ENCODE measurements at places on chromosomes 2 and 18.

GRCh38 chr18:35141567-35142274, 99.1 kb upstream of the ZNF397 start:
- DNase-seq: no peak

GRCh38 chr2:45782986-45783385, 131.5 kb downstream of the PRKCE start:
- no peak for DNase-seq

GRCh38 chr2:27914041-27914804, 23.7 kb downstream of the BABAM2 start:
- DNase-seq: no peak

DNA sequence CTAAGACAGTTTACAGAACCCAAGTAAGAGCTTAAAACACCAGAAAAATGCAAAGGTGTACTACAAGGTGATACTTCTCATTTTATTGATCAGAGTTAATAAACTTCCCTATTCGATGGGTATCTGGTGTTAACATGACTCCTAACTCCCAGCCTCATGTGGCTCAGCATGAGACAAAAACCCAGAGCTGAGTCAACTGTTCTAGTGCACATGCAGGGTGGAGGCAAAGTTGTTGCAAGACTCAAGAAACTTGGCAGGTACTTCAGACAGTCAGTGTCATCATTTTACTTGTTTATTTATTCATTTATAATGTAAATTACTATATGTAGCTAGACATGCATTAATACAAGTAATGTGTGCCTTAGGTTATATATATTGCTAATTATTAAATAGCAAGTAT, 216.6 kb upstream of the DSEL start:
- no peak for DNase-seq

GRCh38 chr18:10274301-10274700, 180.1 kb upstream of the APCDD1 start:
- no peak for DNase-seq

GRCh38 chr2:109080757-109081156, 48.2 kb upstream of the SH3RF3 start:
- DNase-seq: no peak

GRCh38 chr2:69204654-69205053, 182.4 kb downstream of the GFPT1 start:
- no peak for DNase-seq

- DNase-seq: no peak
These were observed 25.4 kb downstream of the MAP4K4 start for GRCh38 chr2:101722864-101723263.

DNA sequence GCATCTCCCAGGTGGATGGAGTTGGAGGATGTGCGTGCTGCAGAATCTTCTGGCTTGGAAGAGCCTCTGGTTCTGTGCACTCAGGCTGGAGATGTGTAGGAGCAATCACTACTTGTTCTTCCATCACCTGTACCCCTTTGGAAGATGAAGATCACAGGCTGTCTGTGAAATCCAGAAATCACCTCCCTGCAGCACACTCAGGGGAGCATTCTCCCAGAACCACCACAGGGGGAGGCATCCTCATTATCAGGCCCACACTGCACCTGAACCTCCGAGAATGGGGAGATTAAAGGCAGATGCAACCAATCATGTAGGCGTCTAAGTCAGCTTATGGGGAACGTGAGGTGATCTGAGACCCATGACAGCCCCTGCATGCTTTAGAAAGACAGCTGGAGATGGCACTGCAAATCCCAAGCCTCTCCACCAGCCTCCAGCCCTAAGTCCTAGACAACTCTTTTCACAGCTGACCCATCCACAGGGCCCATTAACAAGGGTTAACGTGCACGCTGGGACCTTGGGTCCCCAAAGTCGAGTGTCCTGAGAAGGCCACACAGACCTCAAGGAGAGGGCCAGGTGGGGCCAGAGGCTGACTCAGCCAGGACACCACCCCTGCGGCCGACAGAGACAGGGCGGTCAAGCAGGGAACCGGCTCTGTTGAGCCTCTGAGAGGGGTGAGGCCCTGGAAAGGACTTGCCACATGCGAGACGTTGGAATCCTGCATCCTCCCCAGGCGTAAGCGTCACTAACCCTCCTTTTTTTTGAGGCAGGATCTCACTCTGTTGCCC, 314.9 kb downstream of the EIPR1 start:
- no peak for DNase-seq

GRCh38 chr2:25340181-25340921, 1.4 kb downstream of the DNMT3A start:
- DNase-seq: peak; percentile 28

GRCh38 chr2:188292348-188293239, 920 bp downstream of the GULP1 start:
- no peak for DNase-seq

GRCh38 chr2:99819766-99820165, 322.6 kb downstream of the AFF3 start:
- no peak for DNase-seq

DNA sequence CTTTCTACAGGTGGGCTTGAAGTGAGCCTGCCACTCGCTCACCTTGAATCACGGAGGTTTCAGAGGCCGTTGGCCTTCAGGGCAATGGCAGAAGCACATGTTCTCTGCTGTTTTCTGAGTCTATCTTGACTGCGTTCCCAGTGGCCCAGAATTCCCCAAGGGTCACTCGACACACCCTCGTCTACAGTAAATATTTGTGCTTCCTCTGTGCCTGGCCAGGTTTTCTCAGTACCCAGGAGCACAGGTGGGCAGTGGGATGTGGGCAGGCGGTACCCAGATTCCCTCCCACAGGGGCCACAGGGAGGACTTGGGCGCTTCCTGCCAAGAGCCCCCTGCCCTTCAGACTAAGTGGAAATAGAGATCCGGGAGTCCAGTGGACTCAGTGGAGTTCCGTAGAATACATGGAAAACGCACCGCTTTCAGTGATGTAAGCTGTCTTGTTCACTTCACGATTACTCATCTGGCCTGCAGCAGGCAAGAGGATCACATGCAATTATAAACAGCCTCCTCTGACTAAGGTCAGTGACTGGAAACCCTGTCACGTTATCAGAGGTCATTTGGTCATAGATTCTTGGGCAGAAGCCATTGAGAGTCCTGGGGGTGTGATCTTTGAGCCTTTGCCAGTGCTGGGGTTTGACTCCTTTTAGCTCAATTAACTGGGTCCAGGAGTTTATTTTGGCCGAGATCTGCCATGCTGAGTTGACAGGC, 179.8 kb downstream of the NEDD4L start:
- DNase-seq: no peak

GRCh38 chr2:180141600-180141999, 134.5 kb upstream of the CWC22 start:
- no peak for DNase-seq

- DNase-seq: no peak
These were observed 96.8 kb upstream of the CRACDL start for GRCh38 chr2:99032786-99033185.

- no peak for DNase-seq
These were observed 96.9 kb upstream of the NABP1 start for GRCh38 chr2:191581003-191581402.

- no peak for DNase-seq
These were observed 11.1 kb downstream of the ONECUT2 start for GRCh38 chr18:57446322-57446721.

- no peak for DNase-seq
These were observed 171.6 kb downstream of the VAPA start for GRCh38 chr18:10085416-10085815.

DNA sequence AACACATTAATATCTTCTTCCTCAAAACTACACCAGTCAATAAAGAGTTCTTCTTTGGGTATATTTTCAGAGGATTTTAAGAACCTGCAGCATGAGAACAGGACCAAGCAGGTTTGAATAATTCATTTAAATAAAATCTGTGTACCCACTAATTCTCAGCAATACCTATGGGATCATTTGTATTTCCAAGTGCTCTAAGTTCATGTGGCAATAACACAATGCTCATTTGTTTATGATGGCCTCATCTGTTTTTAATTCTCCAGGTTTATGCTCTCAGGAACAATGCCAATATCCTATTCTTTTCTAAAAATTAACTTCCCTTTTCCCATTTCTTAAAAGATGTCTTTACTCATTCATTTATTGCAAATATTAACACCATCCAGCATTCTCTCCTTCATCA, 264.7 kb downstream of the METTL4 start:
- DNase-seq: no peak

DNA sequence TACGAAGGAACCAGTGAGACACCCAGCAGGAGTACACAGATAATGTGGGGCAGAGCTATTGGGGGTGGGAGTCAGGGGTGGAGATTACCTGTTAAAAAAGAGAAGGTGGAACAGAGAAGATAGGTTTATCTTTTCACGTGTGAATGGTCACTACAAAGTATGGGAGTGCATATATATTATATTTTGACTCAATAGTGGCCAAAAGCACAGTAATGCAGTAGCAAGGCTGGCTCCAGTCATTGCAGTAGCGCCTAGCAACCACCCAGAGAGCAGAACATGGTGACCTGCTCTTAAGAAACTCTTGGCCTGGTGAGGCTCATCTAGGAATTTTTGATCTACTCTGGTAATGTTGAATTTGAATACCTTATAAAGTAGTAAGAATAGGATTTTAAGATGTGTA, 1.0 kb downstream of the IMPACT start:
- DNase-seq: no peak

- no peak for DNase-seq
These were observed 14.8 kb upstream of the SMAD2 start for GRCh38 chr18:47944972-47945852.

GRCh38 chr2:27720004-27720551, 51.4 kb upstream of the MRPL33 start:
- DNase-seq: no peak

DNA sequence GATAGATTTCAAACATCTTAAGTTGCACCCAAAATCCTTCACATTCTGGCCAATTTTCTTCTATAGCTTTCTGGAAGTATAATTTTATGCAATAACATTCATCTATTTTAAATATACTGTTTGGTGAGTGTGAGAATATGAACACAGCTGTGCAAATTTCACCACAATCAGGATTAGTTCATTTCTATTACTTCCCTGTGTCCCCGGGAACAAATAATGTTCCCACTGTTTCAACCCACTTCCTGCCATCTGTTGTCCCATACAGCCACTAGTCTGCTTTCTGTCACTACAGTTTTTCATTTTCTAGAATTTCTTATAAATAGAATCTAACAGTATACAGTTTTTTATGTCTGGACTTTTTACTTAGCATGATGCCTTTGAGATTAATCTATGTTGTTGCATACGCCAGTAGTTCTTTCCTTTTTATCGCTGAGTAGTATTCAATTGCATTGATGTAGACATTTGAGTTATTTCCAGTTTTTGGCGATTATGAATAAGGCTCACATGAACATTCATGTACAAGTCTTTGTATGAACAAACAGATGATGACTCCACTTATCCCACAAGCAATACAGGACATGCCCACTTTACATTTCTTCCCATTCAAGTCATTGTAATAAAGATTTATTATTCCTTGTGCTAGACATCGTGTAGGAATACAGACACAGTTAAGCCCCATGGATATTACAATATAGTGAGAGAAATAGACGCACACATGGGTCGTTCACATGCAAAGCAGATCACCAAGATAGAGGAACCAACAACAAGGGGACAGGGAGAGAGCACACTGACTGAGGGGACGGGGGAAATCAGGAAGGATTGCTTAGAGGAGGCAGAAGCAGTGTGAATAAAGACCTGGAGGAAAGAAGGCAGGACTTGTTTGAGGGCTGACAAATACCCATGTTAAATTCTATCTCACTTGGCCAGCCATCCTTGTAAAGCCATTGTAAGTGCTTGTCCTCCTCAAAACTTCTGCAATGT, 72.9 kb upstream of the PAX8 start:
- no peak for DNase-seq

- no peak for DNase-seq
These were observed 54.4 kb downstream of the SCN3A start for GRCh38 chr2:165149439-165149838.

GRCh38 chr18:12279781-12280531, 25.8 kb downstream of the CIDEA start:
- DNase-seq: no peak

GRCh38 chr2:213537579-213537978, 253.3 kb downstream of the SPAG16 start:
- no peak for DNase-seq

DNA sequence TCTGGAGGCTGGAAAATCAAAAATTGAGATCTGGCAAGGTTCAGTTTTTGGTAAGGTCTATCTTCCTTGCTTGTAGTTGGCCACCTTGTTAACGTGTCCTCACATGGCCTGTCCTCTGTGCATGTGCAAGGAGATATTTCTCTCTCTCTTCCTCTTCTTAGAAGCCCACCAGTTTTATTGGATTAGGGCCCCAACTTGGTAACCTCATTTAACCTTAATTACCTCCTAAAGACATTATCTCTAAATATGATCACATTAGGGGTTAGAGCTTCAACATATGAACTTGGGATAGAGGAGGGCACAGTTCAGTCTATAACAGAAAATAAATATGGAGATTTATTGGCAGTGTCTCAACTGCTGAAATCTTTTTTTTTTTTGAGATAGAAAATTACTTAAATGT, 19.6 kb upstream of the RND3 start:
- no peak for DNase-seq

GRCh38 chr2:75025633-75026380, 67.4 kb downstream of the POLE4 start:
- DNase-seq: no peak

DNA sequence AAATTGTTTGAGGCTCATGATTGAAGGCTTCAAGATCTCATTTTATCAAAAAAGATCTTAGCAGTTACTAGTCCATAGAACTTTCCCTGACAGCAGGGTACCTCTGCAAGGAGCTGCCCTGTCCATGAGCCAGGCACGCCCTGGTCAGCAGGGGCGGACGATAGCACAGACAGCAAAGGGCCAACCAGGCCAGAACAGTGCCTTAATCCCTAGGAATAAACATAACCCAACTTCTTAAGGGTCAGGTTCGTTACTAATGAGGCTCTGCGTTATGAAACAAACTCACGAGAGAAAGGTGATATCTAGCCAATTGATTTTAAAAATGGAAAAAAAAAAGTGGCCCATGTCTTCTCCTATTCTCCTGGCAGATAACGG, 59.2 kb downstream of the BCL2 start:
- no peak for DNase-seq

- DNase-seq: no peak
These were observed 60.9 kb upstream of the TWIST2 start for GRCh38 chr2:238786792-238787490.

DNA sequence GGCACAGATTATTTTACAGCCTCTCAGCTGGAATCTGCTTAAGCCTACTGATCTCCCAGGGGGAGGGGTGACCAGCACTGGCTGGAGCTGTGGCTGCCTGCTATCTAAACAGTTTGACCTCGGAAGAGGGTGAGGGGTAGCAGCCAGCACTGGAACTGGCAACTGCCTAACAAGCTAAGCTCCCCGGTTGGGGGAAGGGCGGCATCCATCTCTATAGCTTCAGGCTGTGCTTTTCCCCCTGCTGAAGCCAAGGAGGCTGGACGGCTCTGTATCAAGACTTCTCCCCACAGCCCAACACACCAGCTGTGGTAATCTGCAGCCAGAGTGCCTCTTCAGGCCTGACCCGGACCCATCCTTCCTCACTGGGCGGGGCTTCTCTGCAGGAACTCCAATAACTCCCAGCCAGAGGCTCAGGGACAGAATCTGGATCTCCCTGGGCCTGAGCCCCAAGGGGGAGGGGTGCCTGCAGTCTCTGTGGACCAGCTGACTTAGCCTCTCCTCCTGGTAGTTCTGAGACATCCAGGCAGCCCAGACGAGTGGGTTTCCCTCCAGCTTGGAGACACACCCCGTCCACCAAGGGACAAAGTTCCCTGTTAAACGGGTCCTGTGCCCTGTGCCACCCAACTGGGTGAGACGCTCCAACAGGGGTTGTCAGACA, 560.2 kb downstream of the LRP1B start:
- no peak for DNase-seq
